ENCODE measurements at places on chromosomes 12 and 14. TPM values are rescaled to one million over a fixed set of nuclear protein-coding genes. Genes with fewer than 3 reads are reported as not detected.

Gene JPH4
- 1.6 TPM for polyA plus RNA-seq

Gene SFSWAP
- polyA plus RNA-seq = 23.3 TPM

Gene WIF1
- 28.4 TPM for polyA plus RNA-seq

Gene FGD6
- polyA plus RNA-seq = 2.4 TPM

Gene FOXN4
- polyA plus RNA-seq = 0.06 TPM

Gene FOXJ2
- 8.3 TPM for polyA plus RNA-seq

Gene CLEC2A
- not detected for polyA plus RNA-seq

Gene HRK
- polyA plus RNA-seq = 0.12 TPM

Gene PIWIL1
- polyA plus RNA-seq = not detected

Gene HIP1R
- 36.3 TPM for polyA plus RNA-seq

Gene PLD4
- 0.84 TPM for polyA plus RNA-seq

Gene P2RX2
- 0.05 TPM for polyA plus RNA-seq

Gene ADAM20
- 0.01 TPM for polyA plus RNA-seq

Gene SIX6
- not detected for polyA plus RNA-seq

Gene SYCP3
- polyA plus RNA-seq = 0.89 TPM

Gene ZFHX2
- 0.67 TPM for polyA plus RNA-seq

Gene BHLHE41
- polyA plus RNA-seq = 2.7 TPM

Gene ANKRD9
- 7.9 TPM for polyA plus RNA-seq

Gene SETD1B
- 8.3 TPM for polyA plus RNA-seq

Gene TC2N
- polyA plus RNA-seq = 20.4 TPM

Gene KRT85
- not detected for polyA plus RNA-seq

Gene NANOG
- polyA plus RNA-seq = not detected

Gene USP44
- 2.3 TPM for polyA plus RNA-seq

Gene DNAH10
- 2.4 TPM for polyA plus RNA-seq

Gene SERPINA5
- polyA plus RNA-seq = 0.52 TPM

Gene LTB4R
- polyA plus RNA-seq = 7.3 TPM

Gene SSPN
- polyA plus RNA-seq = 1.2 TPM

Gene SLC5A8
- 1.3 TPM for polyA plus RNA-seq

Gene CYP46A1
- polyA plus RNA-seq = 1.0 TPM

Gene SLC6A12
- polyA plus RNA-seq = 1.7 TPM

Gene KLRB1
- 1.9 TPM for polyA plus RNA-seq

Gene TAS2R13
- not detected for polyA plus RNA-seq

Gene KSR2
- polyA plus RNA-seq = 0.09 TPM

Gene GYS2
- polyA plus RNA-seq = 0.03 TPM

Gene MYF5
- not detected for polyA plus RNA-seq

Gene INHBC
- not detected for polyA plus RNA-seq

Gene NID2
- 6.0 TPM for polyA plus RNA-seq

Gene DEPDC4
- polyA plus RNA-seq = 0.77 TPM
